ENCODE measurements at places on chromosomes 12 and 14.

GRCh38 chr14:98954349-98955000 is 317.5 kb downstream of the BCL11B start:
- no peak for DNase-seq

DNA sequence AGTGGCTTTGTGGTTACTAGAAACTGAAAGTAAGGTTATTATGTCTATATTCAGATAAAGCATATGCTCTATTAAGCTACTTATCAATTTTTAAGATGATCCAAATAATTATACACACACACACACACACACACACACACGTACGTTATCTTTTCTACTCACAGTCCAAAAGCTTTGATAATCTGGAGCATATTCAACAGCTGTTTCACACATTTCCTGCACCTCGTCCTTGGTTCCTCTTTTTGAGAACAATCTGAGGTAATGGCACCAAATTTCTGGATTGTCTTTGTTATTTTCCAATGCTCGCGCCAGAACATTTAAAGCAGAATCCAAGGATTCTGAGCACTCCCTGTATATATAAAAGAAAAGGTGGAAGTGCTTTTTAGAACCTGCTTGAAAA is 37.5 kb downstream of the ZFC3H1 start:
- DNase-seq, result peak; percentile 4

- no peak for DNase-seq
Measured at GRCh38 chr12:72197790-72198189, 74.4 kb upstream of the TRHDE start.

DNA sequence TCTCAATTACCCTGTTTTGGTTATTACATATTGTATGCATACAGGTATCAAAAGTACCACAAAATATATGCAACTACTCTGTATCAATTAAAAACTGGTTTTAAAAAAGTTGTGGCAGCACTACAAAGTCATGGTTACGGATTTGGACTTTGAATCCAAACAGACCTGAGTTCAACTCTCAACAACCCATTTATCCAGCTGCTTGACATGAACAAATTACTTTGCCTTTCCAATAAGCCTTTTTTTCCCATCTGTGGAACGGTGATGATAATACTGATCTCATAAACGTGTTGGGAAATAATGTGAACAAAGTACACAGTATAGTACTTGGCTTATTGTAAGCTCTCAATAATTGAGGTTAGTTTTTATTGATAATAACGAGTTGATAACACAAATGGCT is 85.0 kb downstream of the MNAT1 start:
- DNase-seq, result no peak

DNA sequence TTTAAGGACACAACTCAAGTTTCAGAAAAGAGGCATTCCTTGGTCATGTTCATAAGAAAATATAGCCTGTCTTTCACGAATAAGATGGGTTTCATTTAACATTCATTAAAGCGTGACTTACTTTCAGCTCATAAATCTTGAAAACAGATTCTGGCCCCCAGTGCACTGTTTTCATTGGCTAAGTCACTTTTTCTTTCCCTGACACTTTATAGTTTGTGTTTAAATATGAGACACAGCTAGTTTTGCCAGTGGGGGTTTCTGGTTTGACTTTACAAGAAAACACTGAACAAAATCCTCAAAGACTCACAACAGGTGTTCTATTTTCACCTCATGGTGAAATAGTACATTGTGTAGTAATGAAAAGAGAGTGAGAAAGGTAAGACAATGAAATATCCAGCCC is 65.9 kb downstream of the PHLDA1 start:
- DNase-seq, result no peak

GRCh38 chr12:11497995-11498394 is 102.6 kb upstream of the PRB2 start:
- no peak for DNase-seq

DNA sequence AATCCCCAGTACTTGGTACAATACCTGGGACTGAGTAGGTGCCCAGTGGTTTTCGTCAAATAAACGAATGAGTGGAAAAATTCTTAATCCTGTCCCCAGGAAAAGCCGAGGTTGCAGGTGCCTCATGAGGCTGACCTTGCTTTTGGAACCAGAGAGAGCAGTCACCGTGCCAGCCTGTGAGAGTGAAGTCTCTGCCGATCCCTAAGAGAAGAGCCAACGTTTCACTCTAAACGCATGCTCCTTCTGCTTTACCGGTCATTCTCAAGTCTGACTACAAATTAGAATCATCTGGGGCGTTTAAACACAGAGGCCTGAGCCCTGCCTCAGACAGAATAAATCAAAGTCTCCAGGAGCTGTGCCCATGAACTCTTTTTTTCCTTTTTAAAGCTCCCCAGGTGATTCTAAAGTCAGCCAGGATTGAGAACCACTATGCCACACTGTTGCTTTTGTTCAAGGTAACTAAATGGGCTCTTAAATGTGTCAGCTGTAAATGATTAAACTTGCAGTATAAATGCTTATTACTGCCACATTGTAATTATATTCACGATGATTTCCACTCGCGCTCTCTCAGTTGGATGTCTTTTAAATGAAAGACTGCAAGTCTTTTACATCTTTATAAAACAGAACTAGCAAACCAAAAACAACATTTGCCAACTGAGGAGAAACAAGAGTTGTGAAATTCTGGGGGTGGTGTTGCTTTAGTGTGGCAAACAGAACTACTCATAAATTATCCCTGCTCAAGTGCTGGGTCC is 26.9 kb downstream of the TCP11L2 start:
- no peak for DNase-seq

DNA sequence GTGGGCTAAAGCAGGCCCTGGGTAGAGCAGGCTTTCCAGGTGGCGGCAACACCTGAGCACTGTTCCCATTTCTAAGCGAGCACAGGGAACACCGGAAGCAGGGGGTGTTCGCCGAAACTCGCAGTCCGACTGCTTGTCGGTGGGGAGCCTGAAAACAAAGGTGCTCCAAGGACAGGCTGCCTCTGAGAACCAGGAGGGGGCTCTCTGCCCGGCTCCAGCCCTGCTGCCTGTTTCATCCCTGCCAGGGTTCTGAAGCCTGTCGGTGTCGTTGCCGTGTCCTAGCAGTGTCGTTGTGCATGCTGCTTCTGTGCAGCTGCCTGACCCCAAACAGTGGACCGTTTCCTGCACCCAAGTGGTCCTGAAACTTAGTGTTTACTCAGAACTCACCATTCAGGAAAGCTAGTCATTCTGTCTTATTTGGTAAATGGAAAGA is 21.8 kb downstream of the CCNK start:
- no peak for DNase-seq

GRCh38 chr12:27528788-27529187 is 4.8 kb downstream of the PPFIBP1 start:
- DNase-seq, result no peak

GRCh38 chr12:132186857-132187620 is 42.8 kb downstream of the NOC4L start:
- DNase-seq, result no peak

DNA sequence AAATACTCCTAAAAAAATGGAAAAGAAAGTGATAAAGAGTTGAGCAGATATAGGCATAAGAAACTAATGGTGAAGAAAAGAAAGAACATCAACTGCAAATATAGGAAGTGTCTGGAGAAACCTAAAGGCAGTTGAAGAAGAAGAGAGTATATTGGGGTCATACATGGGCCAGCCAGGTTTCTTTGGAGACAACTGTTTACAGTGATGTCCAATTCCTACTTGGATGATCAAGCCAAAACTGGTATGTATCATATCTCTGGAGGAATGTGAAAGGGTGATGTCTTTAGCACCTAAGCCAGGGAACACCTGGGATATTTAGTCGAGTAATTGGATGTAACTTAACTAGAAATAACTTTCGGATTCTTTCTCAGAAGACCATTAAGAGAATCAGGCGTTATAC is 129.3 kb upstream of the FLRT2 start:
- no peak for DNase-seq

DNA sequence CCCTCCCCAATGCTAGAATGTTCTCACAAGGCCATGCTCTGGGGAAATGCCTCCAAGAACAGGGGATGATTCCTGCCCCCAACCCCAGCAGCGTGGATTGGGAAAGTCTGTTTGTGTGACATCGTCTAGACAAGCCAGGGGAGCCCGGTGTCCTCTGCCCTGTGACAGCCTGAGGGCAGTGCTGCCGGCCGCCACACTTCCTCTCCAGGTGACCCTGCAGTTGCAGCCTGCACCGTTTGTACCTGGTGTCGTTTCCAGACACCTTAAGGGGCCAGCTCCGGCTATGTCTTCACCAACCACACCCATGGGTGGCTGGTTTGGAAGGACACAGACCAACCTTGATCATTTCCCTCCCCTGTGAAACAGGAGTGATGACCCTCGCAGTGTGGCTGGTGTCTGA is 372.6 kb downstream of the BCL11B start:
- no peak for DNase-seq

GRCh38 chr12:65419284-65420072 is 141.0 kb downstream of the MSRB3 start:
- DNase-seq, result no peak

DNA sequence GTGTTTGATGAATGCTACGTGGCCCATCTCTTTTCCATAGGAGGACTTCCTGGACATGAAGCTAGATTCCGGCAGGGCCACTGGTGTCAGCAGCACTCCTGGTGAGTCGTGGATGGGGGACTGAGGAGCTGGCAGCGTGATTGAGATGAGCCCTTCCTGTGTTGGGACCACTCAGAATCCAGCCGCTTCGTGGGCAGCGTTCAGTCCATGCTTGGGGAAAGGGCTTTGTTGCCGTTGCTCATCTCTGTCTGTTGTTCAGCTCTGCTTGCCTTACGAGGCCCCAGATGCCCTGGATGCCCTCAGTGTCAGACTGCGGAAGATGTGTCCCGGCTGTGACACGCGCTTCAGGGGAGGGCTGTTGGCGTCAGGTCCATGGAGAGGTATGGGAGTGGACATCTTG is 127.1 kb upstream of the RTL1 start:
- no peak for DNase-seq

DNA sequence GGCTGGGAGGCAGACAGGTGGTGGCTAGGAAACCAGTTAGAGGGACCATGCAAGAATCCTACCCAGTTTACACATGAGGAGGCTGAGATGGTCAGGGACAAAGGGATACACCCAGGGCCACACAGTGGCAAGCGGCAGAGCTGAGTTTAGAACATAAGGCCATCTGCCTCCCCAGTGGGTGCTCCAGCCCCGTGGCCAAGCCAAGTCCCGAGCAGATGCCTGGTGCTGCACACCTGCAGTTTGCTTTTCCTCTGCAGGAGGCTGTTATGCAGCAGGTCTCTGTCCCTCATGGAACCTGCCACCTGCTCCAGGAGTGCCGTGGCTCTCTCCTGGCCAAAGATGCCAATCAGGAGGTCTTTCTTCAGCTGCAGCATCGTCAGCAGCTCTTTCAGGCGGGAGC is 70.8 kb downstream of the SYNE3 start:
- peak; percentile 12 for DNase-seq

DNA sequence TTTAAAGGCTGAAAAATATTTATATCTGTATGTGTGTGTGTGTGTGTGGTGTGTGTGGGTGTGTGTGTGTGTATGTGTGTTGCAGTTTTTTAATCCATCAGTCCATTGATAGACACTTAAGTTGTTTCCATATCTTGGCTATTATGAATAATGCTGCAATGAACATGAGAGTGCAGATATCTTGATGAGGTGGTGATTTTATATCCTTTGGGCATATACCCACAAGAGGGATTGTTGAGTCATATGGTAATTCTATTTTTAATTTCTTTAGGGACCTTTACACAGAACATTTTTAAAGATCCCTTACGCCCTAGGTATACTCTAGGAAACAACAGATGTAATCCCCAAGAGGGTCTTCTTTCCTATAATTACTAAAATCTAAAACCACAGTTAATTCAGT is 154.5 kb upstream of the CLEC14A start:
- DNase-seq, result no peak
